ENCODE measurements at places on chromosomes 16 and 17. TPM values are rescaled to one million over a fixed set of nuclear protein-coding genes. Genes with fewer than 3 reads are reported as not detected.

GRCh38 chr17:40541060-40541872 is 24.0 kb downstream of the CCR7 start:
- no peak for DNase-seq

GRCh38 chr17:66255112-66255511 is 25.9 kb upstream of the APOH start:
- peak; percentile 37 for DNase-seq

DNA sequence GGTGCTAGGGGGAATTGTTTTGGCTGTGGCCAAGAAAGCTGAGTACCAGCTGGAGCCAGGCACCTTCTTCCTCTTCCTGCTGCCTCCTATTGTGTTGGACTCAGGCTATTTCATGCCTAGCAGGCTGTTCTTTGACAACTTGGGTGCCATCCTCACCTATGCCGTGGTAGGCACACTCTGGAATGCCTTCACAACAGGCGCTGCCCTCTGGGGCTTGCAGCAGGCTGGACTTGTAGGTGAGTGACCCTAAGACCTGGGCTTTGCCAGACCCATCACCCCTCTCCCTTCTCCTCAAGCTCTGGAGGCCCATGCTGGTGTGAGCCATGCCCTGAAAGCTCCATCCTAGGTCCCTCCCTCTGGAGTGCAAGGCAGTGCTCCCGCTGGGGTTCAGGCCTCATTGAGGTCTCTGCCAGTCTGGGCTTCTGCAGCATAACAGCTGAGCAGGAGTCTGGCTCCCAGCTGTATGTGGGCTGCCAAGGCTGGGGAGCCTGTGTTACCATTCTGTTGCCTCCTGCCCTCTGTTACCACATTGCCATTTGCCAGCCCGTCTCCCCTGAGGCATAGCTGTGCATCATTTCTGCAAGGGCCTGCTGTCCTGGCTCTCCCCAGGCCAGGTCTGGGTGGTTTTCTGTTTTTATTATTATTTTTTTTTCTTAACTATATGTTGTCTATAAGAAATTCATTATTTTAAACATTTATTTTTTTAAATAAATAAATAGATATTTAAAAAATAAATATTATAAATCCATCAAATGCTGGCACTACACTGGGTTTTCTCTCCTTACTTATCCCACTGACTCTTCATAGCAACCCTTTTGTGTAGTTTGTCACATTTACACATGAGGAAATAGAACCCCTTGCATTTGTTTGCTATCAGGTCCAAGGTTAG is 4.1 kb downstream of the SLC9A5 start:
- no peak for DNase-seq

The ABCC11 gene
- 0.40 TPM for total RNA-seq

The CLEC3A gene
- total RNA-seq, result not detected

DNA sequence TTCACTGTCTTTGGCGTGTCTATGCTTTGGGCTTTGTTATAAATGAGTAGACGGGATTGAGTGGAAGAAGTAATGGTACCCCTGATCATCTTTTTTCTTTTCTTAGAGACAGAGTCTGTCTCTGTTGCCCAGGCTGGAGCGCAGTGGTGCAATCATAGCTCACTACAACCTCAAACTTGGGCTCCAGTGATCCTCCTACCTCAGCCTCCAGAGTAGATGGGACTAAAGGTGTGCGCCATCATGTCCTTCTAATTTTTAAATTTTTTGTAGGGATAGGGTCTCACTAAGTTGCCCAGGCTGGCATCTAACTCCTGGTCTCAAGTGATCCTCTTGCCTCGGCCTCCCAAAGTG is 14.9 kb upstream of the GPRC5B start:
- no peak for DNase-seq

GRCh38 chr16:11788914-11789313 is 8.1 kb downstream of the ZC3H7A start:
- no peak for DNase-seq

Measured in lung (tissue), 17 donors.